Kidney glomerular epithelial cell (primary cell): ENCODE measurements at places on chromosomes 3 and 15.

DNA sequence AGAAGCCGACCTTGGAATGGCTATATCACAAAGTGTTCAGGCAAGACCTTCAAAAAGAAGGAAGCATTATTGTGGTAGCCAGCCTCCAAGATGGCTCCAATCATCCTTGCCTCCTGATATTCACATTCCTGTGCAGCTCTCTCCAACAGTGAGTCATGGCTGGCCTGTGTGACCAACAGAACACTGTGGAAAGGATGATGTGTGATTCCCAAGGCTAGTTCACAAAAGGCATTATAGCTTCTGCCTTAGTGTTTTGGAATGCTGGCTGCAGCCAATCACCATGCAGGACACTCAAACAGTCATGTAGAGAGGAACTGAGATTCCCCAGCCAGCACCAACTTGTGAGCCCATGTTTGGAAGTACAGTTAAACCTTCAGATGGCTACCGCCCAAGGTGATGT lies 102.6 kb downstream of the EFL1 start:
- DNase-seq: peak; percentile 74

- DNase-seq: peak; percentile 86
Measured at GRCh38 chr15:62119227-62119864, 45.7 kb downstream of the C2CD4B start.

- no peak for DNase-seq
Measured at GRCh38 chr15:82710926-82711490, 1.3 kb upstream of the AP3B2 start.

DNA sequence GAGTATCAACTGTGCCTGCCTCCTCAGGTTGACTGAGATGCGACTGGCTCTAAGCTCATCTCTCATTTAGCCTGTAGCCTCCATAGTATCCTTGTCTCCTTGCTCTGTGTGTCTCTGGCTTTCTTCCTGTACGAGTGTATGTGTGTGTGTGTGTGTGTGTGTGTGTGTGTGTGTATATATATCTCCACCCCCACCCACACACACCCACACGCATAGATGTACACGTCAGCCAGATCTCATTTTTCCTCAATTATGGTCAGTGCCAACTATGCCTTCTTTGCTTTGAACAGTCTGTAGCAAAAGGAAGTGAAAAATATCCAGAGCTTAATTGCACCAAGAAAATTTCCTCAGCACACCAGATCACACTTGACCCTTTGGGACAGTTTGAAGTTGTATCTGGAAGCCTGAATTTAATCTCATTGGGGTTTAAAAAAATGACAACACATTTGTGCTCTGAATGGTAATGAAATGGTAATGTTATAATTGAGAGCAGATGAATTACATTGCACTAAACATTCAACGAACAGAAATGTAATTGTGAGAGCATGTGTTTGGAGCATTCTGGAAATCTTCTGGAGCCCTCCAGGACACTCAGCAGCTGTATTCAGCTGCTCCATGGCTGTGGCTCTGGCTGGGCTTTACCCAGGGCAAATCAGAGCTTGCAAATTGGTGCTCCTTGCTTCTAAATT lies 63.6 kb downstream of the RYR3 start:
- no peak for DNase-seq
